ENCODE measurements at places on chromosomes 11 and 22.
A peak's percentile ranks its signal among the peaks of the same experiment; 100 is the strongest.

DNA sequence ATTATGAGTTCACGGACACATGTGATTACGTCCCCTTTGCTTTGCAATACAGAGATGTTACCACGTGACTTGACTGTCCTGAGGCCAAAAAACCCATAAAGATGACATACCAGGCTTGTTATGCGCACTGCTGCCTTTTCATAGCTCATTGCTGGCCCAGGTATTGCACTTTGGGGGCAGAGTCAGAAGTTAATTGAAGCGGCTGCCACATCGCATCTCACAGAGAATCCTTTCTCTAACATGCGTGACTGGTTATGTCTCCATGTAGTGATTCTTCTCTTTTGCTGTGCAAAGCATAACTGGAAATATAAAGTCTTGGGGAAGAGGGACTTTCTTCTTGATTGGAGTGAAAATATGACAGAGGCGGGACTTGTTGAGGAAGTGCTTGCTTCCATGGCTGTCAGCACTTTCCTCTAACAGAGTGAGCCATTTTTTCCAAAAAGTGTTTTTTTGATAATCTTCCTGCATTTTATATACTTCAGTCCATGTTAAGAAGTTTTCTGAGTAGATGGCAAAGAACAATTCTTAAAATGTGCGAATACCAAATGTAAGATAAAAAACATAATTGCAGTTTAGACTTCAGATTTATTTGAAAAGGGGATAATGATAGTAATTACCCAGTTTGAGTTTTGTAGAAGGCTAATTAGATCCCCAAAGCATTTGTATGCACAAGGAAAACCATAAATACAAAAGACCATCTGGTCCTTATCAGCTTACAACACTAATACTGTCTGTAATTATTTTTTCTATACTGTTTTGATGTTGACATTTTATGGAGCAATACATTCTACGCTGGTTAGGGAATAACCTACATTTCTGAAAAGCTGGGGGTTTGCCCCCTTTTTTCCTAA is 324.6 kb upstream of the MTNR1B start:
- no peak for DNase-seq

DNA sequence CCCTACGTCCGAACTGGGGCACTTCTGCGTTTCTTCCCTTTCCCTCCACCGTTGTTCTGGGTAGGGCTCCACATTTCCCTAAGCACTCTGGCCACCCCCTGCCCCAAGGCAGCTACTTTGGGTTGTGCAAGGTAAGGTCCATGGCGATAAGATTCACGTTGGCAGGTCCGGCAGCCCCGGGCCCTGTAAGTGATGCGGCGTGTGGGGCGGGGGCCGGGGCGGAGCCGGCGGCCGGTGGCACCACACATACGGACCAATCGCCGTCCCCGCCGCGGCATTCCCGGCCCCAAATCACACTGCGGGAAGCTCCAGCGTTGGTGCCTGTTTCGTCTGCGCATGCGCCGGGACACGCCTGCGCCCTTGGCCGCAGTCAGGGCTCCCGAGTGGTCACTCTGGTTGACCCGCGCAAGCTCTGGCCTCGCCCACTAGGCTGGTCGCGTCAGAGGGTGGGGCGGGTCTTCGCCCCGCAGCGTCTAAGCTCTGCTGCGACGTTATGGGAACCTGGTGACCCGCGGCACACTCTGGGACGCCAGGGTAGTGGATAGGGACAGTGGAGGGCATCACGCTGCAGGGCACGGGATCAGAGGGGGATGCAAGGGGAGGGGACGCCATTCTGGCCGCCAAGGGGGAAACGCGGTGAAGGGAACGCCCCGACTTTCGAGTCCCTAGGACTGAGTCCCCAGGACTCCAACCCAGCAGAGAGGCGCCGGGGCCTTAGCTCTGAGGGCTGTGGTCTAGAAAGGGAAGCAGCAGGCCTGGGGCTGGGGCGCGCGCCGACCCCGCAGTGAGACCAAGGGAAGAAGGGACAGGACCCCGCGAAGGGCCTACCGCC is 1.6 kb downstream of the FADS1 start:
- DNase-seq, result peak; percentile 92

DNA sequence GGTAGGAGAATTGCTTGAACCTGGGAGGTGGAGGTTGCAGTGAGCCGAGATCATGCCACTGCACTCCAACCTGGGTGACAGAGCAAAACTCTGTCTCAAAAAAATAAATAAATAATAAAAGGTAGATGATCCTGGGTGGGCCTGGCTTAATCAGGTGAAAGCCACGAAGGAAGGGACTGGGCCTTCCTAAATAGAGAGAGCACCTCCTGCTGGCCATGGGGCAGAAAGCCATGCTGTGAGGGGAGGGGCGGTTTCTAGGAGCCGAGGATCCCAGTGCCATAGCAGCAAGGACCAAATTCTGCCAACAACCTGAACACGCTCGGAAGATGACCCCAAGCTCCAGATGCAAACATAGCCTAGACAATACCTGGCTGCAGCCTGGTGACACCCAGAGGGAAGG is 24.5 kb upstream of the DGKZ start:
- no peak for DNase-seq

DNA sequence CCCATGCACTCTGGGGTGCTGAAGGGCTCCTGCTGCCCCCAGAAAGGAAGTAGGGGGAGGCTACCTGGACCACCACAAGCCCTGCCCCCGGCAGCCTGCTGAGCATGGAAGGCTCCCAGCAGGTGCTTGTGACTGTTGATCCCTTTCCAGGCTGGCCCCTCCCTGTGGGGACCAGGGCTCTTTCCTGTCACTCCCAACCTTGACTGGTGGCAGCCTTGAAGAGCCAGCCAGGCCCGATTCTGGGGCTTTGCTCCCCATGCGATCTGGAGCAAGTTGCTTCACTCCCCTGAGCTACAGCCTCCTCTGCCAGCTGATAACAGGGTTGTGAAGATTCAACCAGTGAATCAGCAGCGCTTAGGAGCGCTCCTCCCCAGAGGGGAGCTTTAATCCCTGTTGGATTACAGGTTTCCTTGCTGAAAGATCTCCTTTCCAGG is 4.6 kb upstream of the CST6 start:
- no peak for DNase-seq

DNA sequence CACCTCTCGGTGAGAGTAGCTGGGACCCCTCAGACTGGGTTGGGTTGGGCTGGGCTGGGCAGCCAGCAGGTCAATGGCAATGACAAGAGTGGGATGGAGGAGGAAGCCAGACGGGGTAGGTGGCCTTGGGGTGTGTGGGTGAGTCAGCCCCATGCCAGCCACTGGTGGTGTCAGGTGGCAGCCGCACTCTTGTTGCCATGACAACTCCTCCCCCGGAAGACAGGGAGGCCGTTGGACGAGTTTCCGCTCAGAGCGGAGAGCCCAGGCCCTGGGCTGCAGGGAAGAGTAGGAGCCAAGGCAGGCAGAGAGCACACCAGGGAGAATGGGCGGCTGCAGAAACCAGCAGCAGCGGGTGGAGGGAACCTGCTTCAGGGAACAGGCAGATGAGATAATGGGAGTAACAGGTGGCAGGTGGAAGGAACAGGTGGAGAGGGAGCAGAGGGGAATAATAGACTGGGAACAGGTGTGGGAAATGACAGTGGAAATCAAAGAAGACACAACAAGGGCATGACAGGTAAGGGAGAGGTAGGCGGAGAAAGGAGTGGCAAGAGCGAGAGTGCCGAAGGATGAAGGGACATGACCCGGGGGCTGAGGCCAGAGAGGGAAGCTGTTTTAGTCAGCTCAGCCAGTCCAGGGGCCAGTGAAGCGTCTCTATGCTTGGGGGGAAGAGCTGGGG is 8.7 kb downstream of the SPTBN2 start:
- DNase-seq, result no peak

- no peak for DNase-seq
Measured at GRCh38 chr11:100964435-100964834, 165.2 kb downstream of the PGR start.

DNA sequence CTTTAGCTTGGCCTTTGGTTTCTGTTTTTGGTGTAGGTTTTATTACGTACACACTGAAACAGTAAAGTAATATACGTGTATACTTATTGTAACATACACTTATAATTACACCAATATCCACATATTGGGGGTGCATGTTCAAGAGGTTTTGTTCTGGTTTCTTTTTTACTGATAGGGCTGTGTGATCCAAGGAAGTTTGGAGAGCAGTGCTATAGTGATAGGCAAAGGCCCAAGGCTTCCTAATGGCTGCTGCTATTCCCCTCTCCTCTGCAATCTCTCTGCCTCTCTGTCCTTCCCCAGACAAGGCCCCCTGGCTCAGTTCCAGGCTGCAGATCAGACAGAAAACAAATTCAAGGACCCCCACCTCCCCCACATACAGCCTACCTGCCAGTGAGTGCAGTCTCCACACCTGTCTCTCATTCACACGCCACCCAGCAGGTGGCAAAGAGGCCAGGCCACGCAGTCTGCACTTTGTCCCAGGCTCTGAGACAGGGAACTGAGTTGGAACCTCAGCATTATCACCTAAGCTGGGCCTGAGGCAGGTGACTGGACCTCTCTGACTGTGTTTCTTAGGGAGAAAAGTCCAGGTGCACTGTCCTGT is 15.1 kb downstream of the TMEM184B start:
- DNase-seq, result no peak

DNA sequence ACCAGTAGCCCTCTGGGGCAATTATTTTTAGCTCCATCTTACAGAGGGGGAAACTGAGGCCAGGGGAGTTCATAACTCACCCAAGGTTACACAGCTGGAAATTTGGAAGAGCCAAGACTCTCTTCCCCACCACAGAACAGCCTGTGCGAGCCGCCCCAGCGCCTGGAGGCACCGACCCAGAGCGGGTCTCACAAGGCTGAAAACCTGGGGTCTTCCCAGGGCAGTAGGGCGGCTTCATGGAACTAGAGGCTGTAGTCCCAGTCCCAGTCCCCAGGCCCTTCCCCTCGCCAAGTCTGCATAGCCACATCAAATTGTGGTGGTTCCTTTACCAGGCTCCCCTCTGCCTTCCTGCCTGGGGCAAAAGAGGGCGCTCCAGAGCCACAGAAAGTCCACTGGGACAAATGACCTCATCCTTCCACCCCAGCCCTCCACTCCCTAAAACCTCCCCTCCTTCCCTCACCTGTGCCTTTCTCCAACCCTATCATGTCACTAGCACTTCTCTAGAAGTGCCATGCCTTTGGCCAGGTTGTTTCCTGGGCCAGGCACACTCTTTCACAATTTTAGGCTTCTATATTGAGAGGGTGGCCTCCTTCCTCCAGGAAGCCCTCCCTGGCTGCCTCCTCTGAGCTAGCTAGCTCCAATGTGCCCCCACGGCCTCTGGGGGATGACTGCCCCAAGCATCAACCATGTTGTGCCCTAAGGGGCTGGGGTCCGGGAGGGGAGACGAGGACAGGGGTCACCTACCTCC is 15.2 kb upstream of the CDC42EP1 start:
- DNase-seq, result no peak
